GOT3 (cell line): ENCODE measurements at places on chromosomes 3 and 15.
A peak's percentile ranks its signal among the peaks of the same experiment; 100 is the strongest.

- no peak for DNase-seq
Observed at GRCh38 chr3:21502656-21503055, 248.4 kb downstream of the ZNF385D start.

DNA sequence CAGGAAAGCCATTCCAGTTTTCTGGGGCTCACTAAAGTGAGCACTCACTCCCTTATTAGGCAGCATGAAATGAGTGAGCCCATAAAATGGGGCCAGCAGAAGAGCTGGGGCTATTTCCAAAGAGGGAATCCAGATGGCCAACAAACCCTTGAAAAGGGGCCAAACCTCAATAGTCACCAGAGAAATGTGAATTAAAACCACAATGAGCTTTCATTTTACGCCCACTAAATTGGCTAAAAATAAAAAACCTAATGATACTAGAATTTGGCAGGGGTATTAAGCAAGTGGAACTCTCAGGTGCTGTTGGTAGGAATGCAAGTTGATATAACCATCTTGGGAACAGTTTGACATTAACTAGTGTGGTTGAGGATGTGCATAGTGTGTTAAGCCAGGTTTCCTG is 42.1 kb upstream of the RAF1 start:
- no peak for DNase-seq

- DNase-seq: no peak
Observed at GRCh38 chr3:3031326-3031725, 78.8 kb downstream of the IL5RA start.

DNA sequence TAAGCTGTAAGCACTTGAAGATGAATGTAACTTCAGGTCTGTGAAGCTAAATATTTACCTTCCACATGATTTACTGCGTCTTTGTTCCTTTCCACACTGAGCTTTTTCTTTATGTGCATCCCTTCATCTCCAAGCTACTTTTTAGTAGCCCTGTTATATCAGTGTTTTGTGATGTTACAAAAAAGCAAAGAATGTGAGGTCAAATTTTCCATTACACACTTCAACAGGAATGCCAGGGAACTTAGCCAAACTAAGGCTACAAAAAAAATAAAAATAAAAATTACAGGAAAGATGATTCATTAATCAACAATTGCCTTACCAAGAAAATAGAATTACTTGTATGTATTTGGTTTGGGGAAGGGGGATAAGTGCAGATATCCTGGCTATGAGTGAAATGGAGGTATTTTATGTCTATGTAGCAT is 73.0 kb downstream of the FILIP1L start:
- no peak for DNase-seq

- DNase-seq: no peak
Observed at GRCh38 chr3:172270557-172271166, 177.6 kb downstream of the GHSR start.

DNA sequence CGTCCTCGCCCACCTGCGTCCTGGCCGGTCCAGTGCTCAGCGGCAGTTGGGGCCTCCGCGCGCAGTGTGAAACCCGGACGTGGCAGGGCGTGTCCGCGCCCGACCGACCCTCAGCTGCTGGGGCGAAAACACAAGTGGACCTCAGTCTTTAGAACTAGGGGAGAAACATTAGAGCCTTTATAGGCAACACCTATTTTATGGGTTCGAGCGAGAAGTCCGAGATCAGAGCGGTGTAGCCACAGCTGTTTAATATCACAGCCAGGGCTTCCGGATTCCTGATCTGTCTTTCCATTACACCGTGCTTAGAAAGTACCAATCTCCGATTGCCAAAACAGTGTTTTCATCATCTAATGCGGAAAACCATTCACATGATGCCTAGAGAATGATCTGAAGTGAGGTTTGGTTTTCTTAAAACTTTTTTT is 506 bp downstream of the RAD51 start:
- no peak for DNase-seq

GRCh38 chr3:20197775-20198174 is 11.8 kb upstream of the SGO1 start:
- DNase-seq: no peak

DNA sequence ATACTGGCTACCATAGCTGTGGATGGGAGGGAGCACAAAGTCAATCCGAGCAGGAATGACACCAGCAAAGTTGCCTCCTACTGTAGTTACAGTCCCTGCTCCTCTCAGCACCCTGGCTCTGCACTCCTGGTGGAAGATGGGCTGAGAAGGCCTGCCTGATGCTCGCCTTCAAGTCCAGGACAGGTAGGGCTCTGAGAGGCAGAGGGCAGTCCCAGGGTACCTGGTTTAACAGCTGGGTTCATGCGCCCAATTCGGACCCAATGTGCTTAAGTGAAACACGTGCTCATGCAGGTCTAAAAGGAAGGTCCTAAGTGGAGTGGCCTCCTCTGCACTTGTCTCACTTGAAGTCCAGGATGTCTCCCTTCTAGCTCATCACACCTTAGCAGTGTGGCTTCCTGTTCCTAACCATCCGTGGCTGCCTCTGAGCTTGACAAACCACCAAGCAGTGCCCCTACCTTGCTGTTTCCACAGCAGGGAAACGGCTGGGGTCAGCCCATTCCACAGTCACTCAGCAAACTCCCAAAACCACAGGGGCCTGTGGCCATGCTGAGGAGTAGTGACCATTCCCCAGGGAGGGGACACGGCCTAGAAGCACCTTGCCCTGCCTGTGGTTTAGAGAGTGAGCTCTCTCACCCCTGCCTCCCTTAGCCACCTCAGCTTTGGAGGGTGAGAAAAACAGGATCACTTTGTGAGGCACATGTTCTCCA is 3.9 kb upstream of the MUSTN1 start:
- DNase-seq: no peak

DNA sequence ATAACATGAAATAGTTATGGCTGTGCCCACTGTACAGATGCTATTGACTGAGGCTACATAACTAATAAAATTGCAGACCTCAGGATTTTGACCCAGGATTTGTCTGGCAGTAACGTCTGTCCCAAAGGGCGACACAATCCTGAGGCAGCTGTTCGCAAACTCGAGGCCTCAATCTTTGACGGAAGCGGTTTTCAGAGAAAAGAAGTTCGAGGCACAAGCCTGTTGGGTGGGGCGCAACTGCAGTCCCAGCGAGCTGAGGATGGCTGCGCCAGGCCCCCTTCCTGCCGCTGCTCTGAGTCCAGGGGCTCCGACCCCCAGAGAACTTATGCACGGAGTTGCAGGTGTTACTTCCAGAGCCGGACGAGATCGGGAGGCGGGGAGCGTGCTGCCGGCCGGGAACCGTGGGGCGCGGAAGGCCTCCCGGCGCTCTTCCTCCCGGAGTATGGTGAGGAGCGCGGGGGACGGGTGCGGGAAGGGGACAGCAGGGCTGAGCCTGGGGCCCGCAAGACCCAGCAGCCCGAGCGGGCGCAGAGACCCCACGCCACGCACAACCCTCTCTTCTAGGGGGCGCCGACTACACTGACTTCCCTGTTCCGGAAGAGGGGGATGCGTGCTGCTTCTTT is at the start of gene PARP15:
Gene PARP15 (plus strand): TSS at position 242 of the 623 bp plus-strand sequence. CDS start 18 bp downstream, at position 260.
- DNase-seq: no peak

GRCh38 chr3:82202269-82202668 is 440.8 kb upstream of the GBE1 start:
- no peak for DNase-seq

DNA sequence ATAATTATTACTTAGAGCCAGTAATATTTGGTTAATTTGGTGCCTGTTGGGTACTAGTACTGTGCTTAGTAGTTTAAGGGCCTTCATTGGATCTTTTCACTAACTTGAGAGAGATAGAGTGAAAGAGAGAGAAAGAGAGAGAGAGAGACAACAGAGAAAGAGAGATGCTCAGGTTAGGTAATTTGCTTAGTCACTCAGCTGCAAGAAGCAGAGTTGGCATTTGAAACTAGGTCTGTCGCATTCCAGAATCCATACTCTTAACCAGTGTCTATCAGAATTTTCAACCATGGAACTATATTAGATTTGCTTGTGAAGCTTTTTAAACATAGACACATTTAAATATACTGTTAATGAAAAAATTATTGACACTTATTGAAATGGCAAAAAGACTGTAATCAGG is 31.1 kb upstream of the NUDT16 start:
- no peak for DNase-seq

- DNase-seq: no peak
Observed at GRCh38 chr3:159028706-159029105, 226.9 kb downstream of the MFSD1 start.

GRCh38 chr3:45387171-45387570 is 1.2 kb upstream of the LARS2 start:
- DNase-seq: no peak

DNA sequence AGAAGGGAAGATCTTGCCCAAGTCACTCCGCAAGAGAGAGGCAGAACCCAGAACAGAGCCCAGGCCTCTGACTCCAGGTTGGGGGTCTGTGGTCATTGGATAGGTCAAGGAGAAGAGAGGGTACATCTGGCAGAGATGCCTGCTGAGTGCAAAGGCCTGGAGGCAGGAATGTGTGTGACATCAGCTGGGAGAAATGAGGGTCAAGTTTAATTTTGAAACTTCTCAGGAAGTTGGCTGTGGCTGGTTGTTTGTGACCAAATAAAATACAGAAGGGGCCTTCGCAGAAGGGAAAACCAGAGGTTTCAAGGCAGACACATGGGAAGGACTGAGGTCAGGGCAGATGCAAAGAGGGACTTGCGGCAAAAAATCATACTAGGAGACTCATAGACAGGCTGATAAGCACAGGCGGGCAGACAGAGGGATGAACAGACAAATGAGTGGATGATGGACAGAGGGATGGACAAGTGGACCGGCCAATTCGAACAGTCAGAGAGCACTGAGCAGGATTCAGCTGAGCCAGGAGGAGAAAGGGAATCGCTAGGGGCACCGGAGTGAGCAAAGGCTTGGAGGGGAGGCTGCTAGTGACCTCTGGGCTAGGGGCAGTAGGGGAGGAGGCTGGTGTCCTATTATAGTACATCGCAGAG is 28.8 kb upstream of the CACNA2D2 start:
- DNase-seq: no peak

- DNase-seq: peak; percentile 11
Observed at GRCh38 chr3:107235928-107236315, 141.3 kb upstream of the CCDC54 start.

DNA sequence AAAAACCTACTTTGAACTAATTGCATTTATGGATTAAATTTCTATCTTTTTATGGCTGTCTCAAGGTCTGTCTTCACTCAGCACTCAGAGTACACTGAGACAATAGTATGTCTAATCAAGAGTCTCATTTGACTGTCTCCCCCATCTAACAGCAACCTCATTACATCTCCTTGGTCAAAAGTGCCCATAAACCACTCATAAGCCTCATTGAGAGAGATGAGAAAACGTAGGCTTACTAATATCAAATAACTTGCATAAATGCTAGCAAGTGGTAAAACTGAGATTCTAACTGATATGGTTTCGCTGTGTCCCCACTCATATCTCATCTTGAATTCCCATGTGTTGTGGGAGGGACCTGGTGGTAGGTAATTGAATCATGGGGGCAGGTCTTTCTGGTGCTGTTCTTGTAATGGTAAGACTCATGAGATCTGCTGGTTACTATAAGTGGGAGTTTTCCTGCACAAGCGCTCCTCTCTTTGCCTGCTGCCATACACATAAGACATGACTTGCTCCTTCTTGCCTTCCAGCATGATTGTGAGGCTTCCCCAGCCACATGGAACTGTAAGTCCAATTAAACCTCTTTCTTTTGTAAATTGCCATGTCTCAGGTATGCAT is 113.9 kb downstream of the TFDP2 start:
- no peak for DNase-seq

GRCh38 chr3:38458796-38459498 is 5.3 kb downstream of the ACVR2B start:
- no peak for DNase-seq

DNA sequence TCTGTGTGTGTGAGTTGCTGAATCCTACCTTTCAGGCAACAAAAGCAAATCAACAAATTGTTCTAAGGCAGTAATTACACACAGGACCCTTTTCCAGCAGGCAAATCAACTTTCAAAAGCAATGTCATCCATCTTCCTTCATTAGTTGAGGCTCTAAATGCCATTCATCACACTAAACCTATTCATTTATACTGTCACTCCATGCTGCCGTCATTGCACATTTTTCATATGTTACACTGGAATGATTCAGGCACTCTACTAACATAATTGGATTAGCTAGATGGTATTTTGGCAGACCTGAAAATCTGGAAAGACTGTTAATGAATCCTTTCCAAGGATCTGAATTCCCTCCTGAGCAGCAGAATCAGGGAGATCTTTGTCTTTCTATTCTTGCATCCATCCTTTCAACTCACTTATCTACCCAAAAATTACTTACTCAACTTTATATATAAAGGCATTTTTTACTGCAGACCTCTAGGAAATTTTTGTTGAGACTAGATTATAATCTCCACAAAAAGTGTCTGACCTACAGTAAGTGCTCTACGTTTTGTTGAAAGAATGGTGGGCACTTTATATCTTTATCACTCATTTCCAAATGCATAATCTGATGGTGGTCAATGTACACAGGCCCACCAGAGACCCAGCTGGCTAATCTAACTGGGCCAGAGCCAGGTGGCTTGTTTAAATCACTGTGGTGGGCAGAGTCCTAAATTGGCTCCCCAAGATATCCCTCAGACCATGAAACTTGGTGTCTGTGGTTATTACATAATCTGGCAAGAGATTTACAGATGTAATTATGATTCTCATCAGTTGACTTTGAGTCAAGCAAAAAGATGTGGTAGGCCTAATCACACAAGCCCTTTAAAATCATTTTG is 25.0 kb downstream of the MIX23 start:
- no peak for DNase-seq

DNA sequence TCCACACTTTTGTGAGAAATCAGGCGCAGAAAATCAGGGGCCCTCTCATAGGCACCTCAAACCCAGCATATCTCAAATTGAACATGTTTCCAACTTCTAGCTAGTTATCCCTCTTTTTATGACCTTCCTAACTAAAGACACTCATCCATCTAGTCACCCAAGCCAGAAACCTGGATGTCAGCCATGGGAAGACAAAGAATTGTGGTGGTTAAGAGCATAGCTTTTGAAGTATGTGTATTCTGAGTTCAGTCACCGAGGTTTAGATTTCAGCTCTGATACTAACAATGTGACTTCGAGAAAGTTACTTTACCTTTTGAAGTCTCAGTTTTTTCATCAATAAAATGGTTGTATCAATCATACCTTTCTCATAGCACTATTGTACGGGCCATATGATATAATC is 495.5 kb downstream of the NLGN1 start:
- no peak for DNase-seq

GRCh38 chr15:60363087-60363549 is 34.7 kb downstream of the ANXA2 start:
- no peak for DNase-seq

GRCh38 chr15:71610728-71611552 is 199.4 kb upstream of the NR2E3 start:
- DNase-seq: no peak

DNA sequence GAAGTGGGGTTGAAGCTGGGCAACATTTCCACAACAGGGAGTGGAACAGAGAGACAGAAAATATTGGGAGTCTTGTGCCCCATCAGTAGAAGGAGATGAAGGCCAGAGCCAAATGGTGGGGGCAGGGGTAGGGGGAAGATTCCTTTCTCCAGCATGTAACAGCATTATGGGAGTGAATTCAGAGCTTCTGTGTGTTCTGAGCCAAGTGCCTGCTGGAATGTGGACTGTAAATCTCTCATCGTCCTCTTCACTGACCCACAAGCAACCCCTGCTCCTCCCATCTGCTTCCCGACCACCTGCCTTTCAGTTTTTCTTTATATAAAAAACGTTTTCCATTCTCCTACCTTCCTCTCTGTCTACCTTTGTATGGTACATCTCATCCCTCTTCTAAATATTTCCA is 344.2 kb upstream of the TPRG1 start:
- no peak for DNase-seq

GRCh38 chr15:64282701-64283100 is 73.3 kb downstream of the CSNK1G1 start:
- DNase-seq: no peak
